ENCODE measurements at places on chromosomes 6 and 20.
A peak's percentile ranks its signal among the peaks of the same experiment; 100 is the strongest.

DNA sequence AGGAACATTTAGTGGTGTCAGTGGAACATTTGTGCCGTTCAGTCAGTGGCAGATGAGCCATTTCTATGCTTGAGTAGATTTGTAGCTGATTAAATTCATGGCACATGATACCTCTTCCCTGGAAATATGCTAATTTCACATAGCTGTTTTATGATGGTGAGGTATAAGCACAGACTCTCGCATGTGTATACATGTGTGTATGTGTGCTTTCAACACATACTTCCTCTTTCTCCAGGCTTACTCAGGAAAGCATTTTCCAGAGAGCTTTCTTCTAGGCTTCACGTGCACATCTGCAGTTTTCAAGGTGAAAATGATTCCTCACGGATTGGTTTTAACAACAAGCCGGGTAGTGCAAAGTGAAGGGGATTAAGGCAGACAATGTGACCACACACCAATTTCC is 396.5 kb downstream of the HDGFL1 start:
- no peak for DNase-seq

- no peak for DNase-seq
Measured at GRCh38 chr20:61901392-61902220, 164.1 kb downstream of the TAF4 start.

DNA sequence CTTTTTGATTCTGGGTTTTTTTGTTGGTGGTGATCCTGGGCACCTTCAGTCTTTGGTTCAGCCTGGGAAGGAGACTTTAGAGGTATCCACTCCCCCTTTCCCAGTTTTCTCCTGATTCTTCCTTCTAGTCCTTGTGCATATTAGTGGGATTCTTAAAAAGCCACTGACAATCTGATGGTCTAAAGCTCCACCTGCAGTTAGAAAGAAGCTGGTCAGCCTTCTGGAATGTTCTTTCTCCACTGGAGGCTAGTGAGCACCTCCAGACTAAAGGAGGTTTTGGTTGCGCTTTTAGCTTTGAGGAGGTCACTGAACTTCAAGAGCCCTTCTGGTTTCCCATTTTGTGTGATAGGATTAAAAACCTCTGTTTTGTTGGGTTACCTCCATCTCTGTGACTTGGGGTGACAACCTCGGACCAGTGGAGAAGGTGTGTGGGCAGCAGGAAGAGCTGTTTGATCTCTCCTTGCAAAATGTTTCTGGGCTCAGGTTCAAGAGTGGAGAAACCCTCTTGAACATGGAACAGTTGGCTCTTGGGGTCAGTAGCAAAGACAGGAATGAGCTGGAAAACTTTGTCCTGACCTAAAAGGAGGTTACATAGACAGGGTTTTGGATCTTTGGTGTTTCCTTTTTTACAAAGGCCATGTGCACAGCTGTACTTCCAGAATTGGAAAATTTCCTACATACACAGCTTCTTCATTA is 29.0 kb downstream of the JARID2 start:
- DNase-seq = no peak

DNA sequence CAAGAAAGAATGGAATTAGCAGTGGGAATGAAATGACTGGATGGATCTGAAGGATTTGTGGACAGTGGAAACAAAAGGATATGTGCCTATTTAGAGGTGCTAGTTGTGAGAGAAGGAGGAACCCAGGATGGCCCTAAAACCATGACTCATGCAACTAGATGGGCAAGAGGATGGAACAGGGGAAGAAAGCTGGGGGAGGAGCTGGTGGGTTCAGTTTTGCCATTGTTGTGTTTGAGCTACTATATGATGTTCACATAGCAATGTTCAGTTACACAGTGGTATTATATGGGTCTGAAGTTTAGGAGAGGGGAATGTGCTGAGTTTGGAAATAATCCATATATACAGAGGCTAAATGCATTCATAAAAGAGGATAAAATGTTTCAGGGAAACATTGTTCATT is 125.7 kb upstream of the SSTR4 start:
- DNase-seq = no peak

DNA sequence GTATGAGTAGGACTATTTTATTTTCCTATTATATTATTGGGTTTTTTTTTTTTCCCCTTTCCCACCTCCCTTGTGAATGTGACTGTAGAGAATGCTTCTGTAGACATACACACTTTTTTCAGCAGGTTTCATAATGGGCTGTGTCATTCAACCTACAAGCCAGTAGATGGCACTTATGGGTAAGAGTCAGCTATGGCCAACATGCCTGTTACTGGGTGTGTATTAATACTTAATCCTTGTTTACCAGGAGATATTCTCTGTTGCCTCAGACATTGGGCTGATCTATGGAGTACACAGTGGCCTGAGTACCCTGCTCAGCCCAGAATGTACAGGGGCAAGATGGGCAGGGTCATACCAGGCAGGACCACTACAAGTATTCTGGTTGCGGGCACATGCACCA is 382.5 kb downstream of the EPHA7 start:
- DNase-seq = peak; percentile 6

DNA sequence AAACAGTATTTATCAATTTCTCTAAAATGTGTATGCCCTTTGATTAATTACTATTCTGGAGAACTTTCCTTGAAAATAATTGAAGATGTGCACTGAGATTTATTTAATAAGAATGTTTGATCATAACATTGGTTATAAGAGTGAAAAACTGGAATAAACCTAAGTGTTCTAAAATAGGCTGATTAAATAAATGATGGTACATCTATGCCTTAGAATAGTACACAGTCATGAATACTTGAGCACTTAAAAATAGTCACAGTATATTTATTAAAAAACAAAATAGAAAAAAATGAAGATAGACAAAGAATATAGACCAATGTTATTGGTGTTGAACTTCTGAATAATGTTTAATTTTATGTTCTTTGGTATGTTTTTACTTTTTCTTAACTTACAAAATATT is 93.0 kb downstream of the ZNF217 start:
- no peak for DNase-seq

- no peak for DNase-seq
Measured at GRCh38 chr6:5403609-5404008, 142.3 kb downstream of the FARS2 start.

DNA sequence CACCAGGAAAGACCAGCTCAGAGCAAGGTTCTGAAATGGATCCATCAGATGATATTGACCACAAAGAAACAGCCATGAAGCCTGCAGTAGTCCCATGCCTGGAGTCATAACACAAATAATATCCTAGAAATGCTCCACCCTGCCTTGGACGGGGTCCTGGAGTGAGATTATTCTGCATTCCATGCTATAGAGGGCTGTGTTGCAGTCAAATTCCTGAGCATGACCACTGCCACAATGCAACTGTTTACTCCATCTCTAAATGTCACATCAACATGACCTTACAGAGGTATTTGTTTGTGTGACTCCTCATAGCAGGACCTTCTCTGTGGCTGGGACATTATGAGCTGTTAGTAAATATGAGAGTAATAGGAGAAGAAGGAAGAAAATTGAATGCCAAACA is 257.5 kb upstream of the TCF21 start:
- DNase-seq = no peak

DNA sequence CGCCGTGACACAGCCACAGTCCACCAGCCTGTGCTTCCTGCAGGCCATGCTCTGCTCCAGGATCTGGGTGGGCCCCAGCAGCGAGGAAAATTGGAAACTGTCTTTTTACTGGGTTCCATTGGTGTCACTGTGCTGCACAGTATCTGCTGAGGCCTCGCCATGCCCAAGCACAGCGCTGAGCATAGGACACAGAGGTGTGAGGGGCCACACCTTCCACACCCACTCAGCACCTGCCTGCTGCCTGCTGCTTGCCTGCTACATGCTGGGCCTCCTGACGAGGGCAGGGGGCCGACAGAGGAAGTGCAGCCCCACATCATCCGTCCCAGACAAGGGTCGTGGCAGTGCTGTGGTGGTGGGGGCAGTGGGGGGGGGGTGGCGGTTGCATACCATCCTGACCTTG is 173.0 kb upstream of the THBS2 start:
- no peak for DNase-seq

DNA sequence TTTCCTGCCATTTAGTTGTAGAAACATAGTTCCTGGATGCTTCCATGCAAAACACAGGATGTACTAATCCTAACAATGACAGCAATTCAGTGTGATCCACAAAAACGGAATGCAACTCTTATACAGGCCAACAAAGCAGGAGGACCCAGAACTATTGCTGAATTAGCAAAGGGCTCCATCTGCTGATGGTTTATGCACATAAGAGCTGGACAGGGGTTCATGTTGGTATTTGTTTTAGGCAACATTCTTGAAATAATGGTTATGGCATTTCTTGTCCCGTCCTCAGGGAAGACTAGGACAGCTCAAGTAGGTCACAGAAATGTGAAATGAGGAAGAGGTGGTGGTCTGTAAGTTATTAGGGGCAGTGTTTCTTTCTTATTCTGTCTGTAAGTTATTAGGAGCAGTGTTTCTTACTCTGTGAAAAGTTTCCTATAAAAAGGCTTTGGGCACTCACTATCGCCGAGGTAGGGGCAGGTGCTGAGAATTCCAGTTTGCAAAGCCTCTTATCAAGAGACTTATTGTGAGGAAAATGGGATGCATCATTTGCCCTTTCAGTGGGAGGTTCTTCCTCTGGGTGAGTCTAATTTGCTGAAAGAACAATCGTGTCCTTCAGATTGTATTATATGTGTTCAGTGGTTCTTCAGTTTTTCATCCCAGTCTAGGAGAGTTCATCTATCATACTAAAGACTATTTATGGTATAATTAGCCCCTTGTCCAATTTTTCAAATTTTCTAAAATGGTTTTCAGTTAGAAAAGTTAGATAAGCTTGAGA is 171.1 kb downstream of the MCHR2 start:
- DNase-seq = peak; percentile 20

- DNase-seq = no peak
Measured at GRCh38 chr6:8513174-8513573, 77.8 kb upstream of the SLC35B3 start.

GRCh38 chr6:47098570-47098993 is 56.5 kb upstream of the ADGRF1 start:
- no peak for DNase-seq

GRCh38 chr20:21767739-21768223 is 62.3 kb downstream of the PAX1 start:
- no peak for DNase-seq

DNA sequence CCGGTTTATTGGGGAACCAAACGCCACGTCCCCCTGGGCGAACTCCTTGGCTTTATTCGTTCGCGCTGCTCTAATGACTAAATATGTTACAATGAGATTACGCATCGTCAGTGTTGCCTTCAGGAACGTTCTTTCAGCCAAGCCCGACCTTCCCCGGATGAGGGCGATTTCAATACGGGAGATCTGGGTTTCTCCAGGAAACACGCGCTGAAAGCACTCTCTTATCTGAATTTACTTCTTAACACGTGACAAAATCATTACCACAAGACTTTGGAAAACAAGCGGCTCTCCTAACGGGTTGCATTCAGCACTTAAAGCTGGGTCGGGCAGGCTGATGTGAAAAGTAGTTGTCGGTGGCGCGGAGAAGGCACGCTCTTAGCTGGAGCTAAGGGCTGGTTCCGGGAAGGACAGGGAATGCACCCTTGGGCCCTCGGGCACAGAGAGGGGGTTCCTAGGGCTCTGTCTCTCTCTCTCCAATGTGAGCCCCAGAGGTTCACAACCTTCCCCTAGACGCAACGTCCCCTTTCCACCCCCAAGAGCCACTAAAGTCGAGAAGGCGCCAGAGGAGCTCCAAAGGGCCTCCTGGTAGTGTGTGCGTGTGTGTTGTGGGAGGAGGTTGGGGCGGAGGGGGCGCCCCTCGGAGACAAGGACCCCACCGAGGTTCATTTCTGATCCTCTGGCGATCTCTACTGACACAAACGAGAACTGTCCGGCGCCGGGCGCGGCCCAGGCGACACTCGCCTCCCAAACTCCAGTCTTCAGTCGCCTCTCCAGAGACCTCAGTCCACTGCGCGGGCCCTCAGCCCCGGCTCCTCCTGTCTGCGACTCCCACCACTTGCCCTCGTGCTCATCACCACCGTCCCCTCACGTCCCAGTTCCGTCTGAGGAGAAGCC is 7.1 kb upstream of the NKX2-2 start:
- DNase-seq = no peak

- no peak for DNase-seq
Measured at GRCh38 chr6:33967265-33967767, 163.5 kb upstream of the MLN start.

DNA sequence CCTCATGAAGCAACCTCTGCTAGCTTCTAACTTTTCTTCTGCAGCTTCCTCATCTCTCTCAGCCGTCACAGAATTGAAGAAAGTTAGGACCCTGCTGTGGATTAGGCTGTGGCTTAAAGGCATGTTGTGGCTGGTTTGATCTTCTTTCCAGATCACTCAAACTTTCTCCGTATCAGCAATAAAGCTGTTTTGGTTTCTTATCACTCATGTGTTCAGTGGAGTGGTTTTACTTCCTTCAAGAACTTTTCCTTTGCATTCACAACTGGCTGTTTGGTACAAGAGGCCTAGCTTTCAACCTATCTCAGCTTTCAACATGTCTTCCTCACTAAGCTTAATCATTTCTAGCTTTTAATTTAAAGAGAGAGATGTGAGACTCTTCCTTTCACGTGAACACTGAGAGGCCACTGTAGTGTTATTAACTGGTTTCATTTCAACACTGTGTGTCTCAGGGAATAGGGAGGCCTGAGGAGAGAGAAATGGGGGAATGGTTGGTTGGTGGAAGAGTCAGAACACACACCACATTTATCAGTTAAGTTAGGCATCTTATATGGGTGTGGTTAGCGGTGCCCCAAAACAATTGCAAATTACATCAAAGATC is 17.2 kb downstream of the ZSCAN23 start:
- DNase-seq = no peak

DNA sequence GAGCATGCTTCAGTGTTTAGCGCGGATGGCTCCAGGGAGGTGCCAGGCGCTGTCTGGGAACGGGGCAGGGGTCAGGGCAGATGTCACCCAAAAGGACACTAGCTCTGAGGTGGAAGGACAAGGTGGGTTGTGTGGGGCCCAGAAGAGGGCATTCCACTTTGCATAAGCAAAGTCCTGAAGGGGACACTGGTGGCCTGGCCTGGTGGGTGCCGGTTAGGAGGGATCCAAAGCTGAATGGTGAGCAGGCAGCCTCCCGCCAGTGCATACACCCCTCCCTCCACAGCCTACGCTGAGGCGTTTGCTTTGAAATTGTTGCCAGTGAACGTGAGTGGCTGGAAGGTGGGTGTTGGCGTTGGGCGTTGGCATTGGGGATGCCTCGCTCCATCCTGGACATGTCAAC is 192.1 kb downstream of the BMP7 start:
- no peak for DNase-seq

All from fibroblast of skin of left quadriceps (primary cell).